ENCODE measurements at places on chromosomes 5 and 9. TPM values are rescaled to one million over a fixed set of nuclear protein-coding genes. Genes with fewer than 3 reads are reported as not detected.

FKBP15 gene
- 11.0 TPM for total RNA-seq

MEGF10 gene
- total RNA-seq = 0.08 TPM

PCDHA12 gene
- total RNA-seq = not detected

EHMT1 gene
- 44.9 TPM for total RNA-seq

NEUROG1 gene
- total RNA-seq = not detected

ALDH7A1 gene
- total RNA-seq = 47.7 TPM

PDE6A gene
- total RNA-seq = under 0.01 TPM

NUTM2G gene
- not detected for total RNA-seq

ANKRD18A gene
- 0.70 TPM for total RNA-seq

RMND5B gene
- 23.0 TPM for total RNA-seq

PFN3 gene
- total RNA-seq = not detected

IGIP gene
- total RNA-seq = 0.87 TPM

PCDHA10 gene
- not detected for total RNA-seq

PLAC8L1 gene
- 0.23 TPM for total RNA-seq

DBH gene
- total RNA-seq = not detected

C9orf72 gene
- 9.8 TPM for total RNA-seq

OTP gene
- total RNA-seq = not detected

SPATA31C1 gene
- total RNA-seq = not detected

LEAP2 gene
- 0.16 TPM for total RNA-seq

PRLR gene
- total RNA-seq = not detected

LPAR1 gene
- 29.0 TPM for total RNA-seq

NSMF gene
- 48.9 TPM for total RNA-seq

SMC2 gene
- 17.0 TPM for total RNA-seq

TAF1L gene
- not detected for total RNA-seq

DDX4 gene
- total RNA-seq = not detected

IL9 gene
- not detected for total RNA-seq

MRPS30 gene
- total RNA-seq = 63.9 TPM

NPR3 gene
- 0.08 TPM for total RNA-seq

RAB3C gene
- not detected for total RNA-seq

Data from hair follicular keratinocyte (primary cell).